ENCODE measurements at places on chromosomes 3 and 15.

GRCh38 chr15:68603951-68604350 lies 25.2 kb downstream of the CORO2B start:
- DNase-seq = no peak

- peak; percentile 54 for DNase-seq
Measured at GRCh38 chr15:69755551-69756310, 303.1 kb downstream of the RPLP1 start.

DNA sequence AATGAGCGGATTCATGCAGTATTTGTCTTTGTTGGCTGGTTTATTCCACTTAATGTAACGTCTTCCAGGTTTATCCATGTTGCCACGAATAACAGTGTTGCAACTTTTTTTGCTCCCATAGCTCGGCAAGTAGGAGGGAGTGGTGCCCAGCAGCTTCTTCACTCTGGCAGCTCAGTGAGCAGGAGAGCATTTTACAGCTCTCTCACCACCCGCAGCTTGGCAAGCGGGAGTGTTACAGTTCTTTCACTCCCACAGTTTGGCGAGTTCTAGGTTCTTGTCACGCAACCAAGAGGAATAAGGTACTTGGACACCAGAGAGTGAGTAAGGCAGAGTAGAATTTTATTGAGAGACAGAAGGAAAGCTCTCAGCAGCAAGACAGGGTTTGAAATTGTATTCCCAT lies 935.2 kb downstream of the TBL1XR1 start:
- no peak for DNase-seq

DNA sequence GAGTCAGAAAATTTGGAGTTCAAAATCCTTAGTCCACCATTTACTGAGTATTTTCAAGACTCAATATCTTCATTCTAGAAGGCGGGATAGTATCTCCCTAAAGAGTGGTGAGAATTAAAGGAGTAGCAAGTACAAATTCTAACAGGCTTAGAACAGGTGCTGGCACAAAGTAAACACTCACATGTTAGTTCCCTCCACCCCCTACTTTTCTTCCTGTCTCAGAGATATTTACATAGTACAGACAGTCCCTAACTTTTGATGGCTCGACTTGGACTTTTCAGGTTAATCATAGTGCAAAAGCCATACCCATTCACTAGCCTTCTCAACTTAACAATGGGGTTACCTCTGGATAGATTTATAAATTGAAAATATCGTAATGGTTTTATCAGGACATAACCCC lies 476.2 kb upstream of the RASGRP1 start:
- DNase-seq = no peak

- DNase-seq = no peak
Measured at GRCh38 chr15:69518806-69519205, 66.2 kb downstream of the RPLP1 start.

DNA sequence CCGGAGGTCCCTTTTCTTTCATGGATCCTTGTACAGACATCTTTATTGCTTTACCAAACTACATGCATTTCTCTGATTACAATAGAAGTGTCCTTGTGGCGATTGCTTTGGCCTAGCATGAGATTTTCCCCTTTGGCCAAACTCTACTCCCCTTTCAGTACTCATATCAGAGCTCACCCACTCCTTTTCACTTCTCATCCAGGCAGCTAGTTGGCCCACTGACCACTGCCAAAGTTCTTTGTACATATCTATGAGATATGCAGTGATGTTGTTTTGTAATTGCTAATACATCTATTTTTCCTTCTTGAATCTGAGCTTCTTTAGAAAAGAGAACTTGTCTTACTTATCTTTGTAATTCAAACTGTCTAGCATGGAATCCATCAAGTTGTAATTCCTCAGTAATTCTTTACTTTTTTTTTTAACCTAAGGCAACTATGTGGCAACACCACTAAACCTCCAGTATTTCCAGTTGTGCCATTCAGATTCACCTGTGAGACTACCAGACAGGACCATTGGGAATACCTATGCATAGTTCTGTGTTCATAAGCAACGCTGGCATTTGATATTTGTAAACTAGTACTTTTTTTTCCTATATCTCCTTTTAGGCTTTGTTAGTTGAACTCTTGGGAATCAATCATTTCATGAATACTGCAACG lies 39.2 kb downstream of the AADACL2 start:
- DNase-seq = no peak

DNA sequence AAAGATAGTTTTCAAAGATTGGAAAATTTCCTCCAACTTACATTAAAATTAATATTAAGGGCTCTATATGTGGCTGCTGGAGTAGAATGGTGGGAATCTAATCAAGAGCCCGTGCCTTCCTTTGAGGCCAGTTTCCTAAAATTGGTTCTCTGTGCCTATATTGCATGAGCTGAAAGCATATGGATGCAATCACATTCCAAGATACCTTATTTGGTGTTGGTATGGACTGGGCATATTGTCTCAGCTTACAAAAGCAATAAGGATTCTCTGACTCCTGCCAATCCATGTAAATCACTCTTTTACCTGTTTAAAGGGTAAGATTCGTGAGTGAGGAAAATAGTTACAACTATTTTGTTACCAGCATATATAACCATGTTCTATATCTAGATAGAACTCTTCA lies 111.6 kb downstream of the GREM1 start:
- DNase-seq = no peak

- DNase-seq = no peak
Measured at GRCh38 chr3:187321766-187322165, 30.2 kb upstream of the MASP1 start.

DNA sequence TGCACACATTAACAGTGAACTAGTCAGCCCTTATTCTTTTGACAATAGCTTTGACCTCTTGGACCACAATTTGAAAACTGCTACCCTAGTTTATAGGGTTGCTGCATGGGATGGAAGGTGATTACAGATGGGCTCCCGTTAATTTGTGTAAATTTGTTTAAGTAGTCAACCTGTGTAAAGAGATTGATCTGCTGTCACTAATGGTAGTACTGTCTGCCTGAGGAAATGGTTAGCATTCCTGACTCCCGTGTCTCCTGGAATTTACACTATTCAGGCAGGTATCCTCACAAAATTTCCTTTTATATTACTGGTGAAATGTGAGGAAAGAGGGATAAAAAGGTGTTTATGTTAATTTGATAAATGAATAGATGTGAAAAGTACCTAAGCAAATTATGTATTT lies 15.3 kb upstream of the EBLN2 start:
- no peak for DNase-seq

- no peak for DNase-seq
Measured at GRCh38 chr15:74620636-74621545, 5.3 kb downstream of the CLK3 start.

DNA sequence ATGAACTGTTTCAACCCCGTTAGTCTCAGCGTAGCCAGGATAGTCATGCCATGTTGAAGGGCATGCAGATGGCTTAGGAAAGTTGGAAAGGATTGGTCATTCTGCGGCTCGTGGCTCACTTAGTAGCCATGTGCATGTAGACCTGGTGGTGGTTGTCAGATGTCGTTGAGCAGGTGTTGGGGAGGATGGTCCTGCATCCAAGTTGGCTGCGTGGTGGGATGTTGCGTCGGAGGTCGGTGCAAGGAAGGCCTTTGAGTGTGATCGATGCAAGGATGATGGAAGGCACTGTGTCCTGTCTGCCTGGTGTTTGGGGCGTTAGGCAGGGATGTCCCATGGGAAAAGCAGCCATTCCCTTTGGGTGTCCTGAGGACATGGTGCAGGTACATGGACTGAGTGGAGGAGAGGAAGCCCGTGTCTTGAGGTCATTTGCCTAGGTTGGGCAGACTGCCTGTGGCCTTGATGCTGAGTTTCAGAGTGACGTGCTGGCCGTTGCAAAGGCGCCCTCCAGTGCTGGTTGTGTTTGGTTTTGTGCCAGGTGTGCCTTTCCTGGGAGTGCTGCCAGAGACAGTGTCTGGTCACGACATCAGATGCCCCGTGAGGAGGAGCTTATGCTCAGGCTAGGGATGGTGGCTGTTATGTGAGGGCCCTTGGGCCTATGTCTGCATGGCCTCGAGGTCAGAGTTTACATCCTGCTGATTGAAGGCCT lies 103.4 kb downstream of the SNRPN start:
- DNase-seq = no peak

- no peak for DNase-seq
Measured at GRCh38 chr15:48385031-48385830, 54.0 kb downstream of the DUT start.

DNA sequence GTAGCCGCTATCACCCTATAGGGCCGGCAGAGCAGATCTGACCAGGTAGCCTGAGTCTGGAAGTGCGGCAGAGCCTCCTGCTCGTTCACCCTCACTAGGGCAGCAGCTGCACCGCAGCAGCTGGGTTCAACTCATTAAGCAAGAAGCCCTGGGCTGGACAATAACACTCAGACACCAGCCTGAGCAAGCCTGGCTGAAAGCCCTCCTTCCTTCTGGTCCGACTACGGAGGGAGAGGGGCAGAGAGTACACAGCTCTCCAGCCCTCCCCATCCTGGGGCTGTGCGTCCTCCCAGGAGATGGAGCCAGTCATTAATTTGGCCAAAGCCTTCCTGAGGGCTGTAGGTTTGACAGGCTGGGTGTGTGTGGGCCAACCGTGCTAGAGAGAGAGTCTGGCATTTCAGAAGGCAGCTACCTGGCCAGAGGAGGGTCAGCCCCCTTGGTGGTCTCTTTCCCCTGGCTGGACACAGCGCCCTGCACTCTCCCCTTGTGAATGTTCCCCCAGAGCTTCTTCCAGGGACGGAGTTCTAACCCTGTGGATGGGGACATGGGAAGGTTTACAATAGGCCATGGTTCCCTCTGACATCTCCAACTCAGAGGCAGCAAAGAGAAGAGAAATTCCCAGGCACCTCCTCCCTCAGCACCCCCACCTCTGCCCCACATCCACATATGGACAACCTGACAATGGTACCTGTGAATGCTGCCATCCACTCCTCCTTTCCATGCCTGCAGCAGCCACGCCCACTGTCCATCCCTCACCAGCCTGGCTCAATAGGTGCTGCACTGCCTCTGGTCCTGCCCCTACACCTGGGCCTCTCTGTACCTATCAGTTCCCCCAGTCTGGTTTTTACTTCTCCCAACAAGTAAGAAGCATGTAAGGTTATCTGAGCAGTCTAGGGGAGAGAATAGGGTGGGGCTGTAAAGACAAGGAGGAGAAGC lies 6.5 kb downstream of the CHRNB4 start:
- DNase-seq = no peak

DNA sequence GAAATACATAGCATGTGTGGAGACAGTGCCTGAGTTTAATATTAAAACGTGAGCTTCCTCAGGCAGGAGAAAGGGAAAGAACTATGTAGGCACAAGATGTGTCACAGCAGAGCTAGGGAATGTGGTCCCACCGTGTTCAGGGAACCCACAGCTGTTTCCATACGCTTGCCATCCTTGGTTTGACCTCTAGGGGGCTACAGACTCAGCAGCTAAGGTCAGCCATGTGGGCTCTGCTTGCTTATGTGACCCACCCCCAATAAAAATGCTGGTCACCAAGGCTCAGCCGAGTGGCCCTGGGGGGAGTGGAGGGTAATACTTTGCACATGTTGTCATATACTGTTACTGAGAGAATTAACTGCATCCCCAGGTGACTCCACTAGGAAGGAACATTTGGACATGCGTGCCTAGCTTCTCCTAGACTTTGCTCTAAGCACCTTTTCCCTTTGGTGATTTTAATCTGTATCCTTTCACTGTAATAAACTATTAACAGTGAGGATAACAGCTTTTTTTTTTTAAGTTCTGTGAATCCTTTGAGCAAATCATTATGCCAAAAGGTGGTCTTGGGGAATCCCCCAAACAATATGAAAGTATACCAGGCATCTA lies 3.3 kb downstream of the TUBGCP5 start:
- DNase-seq = no peak

- DNase-seq = no peak
Measured at GRCh38 chr3:73399106-73399505, 225.6 kb downstream of the PDZRN3 start.

DNA sequence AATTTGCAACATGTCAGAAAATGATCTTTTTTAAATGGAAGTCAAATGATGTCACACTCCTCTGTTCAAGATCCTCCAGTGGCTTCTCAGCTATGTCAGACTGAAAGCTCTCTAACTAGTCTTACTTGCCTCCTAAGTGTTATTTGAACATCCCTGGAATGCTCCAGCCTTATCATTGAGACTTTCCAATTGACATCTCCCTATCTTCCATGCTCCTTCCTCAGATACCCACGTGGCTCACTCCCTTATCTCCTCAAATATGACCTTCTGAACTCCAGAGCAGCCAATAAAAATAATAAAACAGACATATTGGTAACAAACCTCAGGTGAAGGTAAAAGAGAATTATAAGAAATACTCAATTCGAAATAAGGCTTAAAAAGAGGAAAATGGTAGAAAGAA lies 25.5 kb upstream of the AADAC start:
- DNase-seq = no peak

Measured in activated CD8-positive, alpha-beta memory T cell treated with anti-CD3 and anti-CD28 coated beads for 1 hour (primary cell).